Stimulated activated CD4-positive, alpha-beta T cell treated with anti-CD3 and anti-CD28 coated beads, Interleukin-15, amount 100 ng/mL, for 24 hours (primary cell): ENCODE measurements at places on chromosomes 7 and 10.

- peak; percentile 79 for DNase-seq
Observed at GRCh38 chr7:1922071-1922869, 252.2 kb downstream of the ELFN1 start.

- DNase-seq, result no peak
Observed at GRCh38 chr10:132058793-132059759, 6.7 kb upstream of the JAKMIP3 start.

GRCh38 chr7:28362812-28363211 is 49.5 kb upstream of the CREB5 start:
- DNase-seq, result no peak

DNA sequence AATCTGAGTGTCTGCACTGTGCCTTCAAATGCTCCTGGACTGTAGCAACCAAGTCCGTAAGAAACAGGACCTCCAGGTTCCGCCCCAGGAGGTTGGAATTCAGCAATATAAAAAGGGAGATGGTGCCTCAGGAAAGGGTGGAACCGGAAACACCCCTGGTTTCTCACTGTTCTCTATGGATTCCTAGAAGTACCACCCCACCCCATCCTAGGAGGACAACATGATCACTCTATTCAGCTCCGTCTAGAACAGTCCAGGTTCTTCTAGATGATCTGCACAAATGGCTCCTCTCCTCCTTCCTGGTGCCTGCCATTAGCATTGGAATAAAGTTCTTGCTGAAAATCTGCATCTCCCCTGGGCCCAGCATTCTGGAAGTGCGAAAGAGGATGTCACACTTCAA is 7.6 kb upstream of the ZNF12 start:
- DNase-seq, result no peak

DNA sequence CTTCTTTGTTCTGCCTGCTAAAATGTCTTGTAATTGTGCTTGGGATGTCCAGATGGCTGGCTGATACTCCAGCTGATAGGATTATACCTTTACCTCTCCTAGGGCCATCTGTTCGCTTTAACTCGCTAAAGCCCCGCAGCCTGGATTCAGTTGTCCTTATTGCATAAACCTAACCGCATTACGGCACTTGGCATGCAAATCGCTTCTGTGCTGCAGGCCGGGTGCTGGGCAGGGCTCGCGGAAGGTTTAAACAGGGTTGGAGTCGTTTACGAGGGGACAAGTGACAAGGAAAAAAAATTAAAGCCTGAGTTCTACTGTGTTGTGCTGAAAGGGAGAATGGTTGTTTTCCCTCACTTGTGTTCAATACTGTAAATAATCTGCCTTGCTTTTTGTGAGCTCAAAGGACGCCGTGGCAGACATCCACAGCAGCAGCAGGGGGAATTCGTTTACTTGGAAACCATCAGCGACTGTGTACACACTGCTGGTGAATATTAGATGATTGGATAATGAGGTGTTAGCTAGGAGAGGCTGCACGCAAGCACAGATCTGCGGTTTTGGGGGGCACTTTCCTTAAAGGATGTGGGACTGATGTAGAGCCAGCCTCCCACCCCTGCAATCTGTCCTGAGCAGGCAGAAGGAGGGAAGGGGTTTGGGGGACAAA is 93.0 kb downstream of the EBF3 start:
- no peak for DNase-seq

GRCh38 chr7:7207876-7208275 is 25.5 kb downstream of the C1GALT1 start:
- no peak for DNase-seq

DNA sequence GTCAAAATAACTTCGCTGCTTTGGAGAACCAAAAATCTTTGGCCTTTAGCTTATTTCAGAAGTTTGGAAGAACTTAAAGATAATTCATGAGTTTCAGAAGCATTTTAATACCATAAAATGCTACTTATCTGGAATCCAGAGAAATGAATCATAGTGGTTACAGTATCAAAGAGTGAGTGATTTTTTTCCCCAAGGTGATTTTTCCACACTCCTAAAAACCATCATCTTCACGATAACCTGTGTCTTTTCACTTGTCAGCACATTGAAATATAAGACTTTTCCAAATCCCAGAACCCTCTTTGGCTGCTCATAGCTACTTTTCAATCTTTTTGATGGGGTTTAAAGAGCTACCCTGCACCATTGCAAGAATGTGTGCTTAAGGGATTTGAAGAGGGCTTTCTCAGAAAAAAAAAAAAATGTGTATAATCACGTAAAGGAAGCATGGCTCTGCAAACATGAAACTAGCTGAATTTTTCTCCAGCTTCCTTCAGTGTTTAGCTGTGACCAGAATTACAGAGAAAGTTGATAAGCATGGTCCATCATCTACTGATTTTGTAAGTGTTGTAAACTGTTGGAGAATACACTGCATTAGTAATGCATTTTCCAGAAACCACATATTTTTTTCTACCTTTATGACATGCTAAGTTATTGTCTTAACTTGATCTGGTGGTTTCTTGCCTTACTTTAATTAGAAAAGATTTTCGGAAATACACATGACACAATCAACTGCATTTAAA is 134.9 kb downstream of the BICC1 start:
- DNase-seq, result no peak

DNA sequence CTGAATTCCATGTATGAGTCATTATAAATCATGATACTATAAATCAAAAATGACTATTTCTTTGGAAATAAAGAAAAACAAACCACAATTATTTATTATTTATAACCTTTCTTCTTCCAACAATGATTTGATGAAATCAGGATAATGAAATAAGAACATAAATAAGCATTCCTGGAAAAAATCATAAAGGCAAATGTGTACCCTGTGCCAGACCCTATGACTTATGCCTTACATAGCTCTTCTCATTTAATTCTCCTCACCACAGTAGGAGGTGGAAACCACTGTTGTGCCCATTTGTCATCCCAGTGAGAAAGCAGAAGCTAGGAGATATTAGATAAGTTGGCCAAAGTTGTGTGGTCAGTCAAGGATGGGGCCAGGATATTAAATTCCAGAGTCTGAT is 255.1 kb downstream of the DOCK4 start:
- DNase-seq, result no peak

- DNase-seq, result no peak
Observed at GRCh38 chr10:55837273-55837672, 523.8 kb downstream of the ZWINT start.

DNA sequence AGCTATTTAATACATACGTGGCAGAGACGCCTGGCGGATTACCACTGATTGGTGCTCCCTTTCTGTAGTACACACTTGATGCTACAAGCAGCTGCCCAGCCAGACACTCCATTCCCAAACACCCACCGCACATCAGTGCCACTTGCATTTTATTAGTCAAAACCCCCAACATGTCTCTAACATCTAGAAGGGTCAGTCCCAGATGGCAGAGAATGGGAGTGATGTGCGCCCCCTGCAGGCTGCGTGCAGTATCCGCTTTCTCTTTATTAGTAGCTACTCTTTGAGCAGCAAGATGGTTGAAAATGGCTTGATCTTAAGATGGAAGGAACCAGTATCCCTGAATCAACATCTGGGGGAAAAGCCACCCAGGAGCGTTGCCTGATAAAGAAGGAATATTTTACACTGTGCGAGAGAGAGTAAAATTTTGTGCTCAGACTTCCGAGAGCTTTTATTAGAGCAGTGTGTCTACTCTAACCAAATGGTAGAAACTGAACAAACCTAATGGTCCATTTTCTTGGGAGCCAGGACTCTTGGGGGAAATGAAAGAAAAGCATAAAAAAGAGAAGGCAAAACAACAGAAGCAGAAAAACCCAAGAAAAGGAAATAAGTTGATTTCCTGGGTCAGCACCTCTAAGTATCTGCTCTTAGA is 78.3 kb downstream of the ST8SIA6 start:
- DNase-seq, result peak; percentile 61

GRCh38 chr10:78968943-78969342 is 99.8 kb upstream of the ZMIZ1 start:
- DNase-seq, result no peak

DNA sequence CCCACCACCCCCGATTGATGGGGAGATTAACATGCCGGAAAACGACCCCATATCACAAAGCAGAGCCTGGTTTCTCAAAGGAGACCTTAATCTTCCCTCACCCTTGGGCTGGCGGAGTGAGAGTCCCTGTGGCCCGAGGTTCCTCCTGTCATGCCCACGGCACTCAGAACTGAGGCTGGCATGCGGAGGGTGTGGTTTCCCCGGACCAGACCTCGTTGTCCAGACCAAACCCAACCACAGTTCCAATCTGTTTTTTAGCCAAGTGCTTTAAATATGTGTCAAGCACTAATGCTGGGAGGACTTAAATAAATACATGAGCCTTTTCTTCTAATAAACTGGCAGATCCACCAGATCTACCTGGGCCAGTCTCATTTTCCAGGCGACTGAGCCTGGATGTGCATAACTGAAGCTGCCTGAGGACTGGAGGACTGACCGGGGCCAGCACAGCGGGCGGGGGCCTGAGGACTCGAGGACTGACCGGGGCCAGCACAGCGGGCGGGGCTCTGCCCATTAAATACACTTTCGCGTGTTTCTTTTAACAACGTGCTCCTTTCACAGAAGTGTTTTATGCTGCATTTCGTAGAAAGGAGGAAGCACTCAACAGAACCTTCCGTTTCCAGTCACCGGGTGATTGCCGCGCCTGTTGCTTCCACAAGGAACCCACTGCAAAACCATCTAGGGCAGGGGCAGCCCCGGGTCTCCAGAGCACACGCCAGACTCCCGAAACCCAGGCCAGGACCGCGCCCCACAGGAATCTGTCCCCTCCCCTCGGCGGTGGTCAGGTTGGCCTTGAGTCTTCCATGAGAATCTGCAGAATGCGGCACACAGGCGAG is 334.6 kb downstream of the PTPRN2 start:
- DNase-seq, result no peak

GRCh38 chr7:55239406-55239805 is 125.7 kb upstream of the LANCL2 start:
- no peak for DNase-seq

DNA sequence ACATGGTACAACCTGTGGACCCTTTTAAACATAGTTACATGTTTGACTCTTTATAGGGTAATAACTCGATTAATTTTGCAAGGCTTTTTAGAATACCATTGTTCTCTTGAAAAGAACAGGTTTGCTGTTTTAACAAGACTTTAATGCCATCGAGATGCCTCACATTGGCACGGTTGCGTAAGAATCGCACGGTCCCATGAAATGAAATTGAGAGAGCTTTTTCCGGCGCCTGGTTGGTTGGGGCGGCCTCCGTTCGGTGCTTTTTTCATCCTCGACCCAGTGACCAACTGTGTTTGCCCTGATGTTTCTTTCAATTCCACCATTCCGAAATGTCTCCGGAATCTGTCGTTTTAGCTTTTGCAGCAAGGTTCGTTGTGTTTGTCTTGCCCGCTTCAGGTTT is 142.4 kb downstream of the CUX1 start:
- DNase-seq, result no peak

DNA sequence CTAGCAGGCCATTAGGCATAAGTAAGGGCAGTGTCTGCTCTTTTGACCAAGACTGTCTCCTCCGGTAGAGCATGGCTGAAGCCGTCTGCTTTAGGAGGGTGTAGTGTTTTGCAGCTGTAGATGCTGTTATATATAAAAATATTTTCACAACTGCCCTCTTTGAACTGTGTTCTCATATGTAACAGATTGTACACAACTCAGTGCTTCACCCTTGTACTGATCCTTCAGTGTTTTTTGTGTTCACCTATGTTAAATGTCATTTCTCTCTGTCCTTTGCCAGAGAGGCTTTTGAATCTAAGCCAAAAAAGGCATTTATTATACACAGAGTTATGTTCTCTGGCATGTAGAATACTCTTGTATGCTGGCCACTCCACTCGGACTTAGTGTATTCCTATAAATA is 135.5 kb downstream of the BICC1 start:
- no peak for DNase-seq

GRCh38 chr7:157009778-157010587 is 480 bp downstream of the MNX1 start:
- DNase-seq, result no peak

DNA sequence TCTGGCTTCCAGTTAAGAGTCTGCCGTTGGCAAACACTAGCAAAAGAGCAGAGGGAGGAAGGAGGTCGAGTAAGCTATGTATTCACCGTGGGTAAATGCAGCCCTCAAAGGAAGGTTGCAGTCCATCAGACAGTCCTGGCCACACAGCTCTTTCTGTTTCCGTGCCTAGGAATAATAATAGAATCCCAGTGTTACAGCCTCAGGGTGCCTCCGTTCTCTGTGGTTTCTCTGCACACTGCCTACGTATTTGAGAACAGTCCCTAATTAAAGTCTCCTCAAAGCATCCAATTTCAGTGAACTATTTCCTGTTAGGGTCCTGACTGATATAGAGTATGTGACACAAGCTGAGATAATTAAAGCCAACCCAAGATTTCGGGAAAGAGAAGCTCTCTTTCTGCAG is 176.7 kb downstream of the GPAM start:
- no peak for DNase-seq

DNA sequence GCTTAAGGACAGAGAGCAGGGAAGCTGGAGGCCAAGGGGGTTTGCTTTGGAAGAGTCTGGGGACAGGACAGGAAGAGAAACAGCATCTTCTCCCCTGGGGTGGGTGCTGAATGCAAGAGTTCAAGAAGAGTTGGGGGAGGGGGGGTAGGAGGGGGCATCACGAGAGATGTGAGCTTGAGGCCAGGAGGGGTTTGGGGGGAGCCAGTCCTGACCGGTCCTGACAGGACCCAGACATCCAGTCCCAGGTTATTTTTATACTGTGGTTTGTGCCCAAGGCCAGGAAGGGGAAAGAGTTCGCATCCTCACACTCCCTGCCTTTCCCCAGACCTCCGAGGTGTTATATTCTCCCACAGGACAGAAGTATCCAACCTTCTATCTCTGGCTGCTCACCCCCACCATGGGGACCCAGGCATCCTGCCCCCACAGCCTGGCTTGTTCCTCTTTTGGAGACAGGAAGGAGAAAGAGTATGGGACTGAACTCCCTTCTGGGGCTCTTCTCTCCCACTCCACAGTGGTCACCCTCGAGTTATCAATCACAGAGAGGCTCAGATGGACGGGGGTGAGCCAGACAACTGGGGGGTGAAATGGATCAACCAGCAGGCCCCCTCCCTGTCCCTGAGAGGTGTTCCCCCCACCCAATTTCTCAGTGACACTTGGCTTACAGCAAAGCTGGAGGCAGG is 2.8 kb downstream of the TSC22D4 start:
- no peak for DNase-seq

DNA sequence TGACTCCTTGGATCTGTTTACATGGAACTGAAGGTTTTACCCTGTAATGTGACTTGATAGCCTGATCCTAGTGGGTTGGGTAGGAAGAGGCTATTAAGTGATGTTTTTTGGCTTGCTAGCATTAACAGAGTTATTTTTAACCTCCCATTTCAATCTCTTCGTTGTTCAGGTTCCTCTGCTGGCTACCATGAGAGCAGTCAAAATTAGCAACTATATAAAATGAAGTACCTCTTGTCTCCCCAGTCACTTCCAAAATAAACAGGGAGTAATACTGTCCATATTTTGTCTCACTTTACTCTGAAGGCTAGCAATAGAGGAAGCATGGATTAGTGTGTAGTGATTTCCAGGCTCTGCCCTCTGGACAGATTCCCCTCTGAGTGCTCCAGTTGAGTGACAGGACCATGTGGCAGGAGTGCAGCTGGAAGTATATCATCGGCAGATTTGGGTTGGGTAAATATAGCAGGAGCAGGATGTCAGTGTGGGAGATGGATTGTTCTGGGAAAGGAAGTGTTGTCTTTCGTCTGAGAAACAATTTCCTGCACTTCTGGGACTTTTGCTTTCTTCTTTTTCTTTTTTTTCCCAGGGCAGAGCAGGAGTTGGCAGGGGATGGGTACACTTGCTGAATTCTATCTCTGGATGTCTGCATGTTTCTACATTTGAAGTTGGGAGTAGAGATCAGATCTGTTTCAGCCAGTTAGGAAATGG is 35.2 kb downstream of the GBF1 start:
- no peak for DNase-seq

GRCh38 chr10:126155528-126155927 is 232.7 kb downstream of the ADAM12 start:
- DNase-seq, result no peak

GRCh38 chr7:155405399-155406318 is 52.3 kb upstream of the EN2 start:
- DNase-seq, result no peak
